ENCODE measurements at places on chromosomes 11 and 22. TPM values are rescaled to one million over a fixed set of nuclear protein-coding genes. Genes with fewer than 3 reads are reported as not detected.

GRCh38 chr11:114348200-114349191, 51.8 kb downstream of the C11orf71 start:
- no peak overlapping the region for H3K4me3 ChIP-seq
- H3K36me3 ChIP-seq = no peaks in the 10 kb centered on the region
- no peak overlapping the region for H3K27ac ChIP-seq
- H3K4me1 ChIP-seq = peaks cover 3% of the 10 kb centered on the region
- DNase-seq = peak; percentile 64

DNA sequence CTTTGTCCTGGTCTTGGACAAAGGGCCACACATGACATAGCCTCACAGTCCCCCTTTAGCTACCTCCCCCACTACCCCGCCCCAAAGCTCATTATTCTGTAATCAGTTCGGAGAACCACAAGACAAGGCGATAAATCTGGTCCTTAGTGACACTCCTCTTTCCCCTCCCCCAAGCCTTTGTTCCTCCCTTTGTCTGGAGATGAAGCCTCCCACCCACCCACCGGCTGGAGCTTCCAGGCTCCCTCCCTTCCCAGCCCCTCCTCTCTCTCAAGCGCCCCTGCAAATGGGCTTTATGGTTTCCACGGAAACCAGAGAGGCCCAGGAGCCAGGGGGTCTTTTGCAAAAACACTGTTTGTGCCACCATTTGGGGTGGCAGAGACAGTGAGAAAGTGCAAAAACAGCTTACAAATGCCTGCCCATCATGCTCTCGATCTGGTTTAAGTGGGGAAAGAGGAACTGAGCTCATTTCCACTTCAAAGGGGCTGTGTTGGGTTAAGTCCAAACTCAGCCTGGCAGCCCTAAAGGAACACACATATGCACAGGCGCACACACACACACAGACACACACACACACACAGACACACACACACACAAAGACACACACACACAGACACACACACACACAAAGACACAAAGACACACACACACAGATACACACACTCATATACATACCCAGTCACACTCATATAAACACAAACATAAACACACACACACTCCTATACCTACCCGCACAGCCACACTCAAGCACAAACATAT, 23.5 kb downstream of the APLNR start:
- no peaks in the 10 kb centered on the region for H3K4me1 ChIP-seq
- H3K36me3 ChIP-seq = no peaks in the 10 kb centered on the region
- peaks cover 9% of the 10 kb centered on the region for H3K27me3 ChIP-seq
- H3K4me3 ChIP-seq = no peak overlapping the region
- H3K27ac ChIP-seq = no peak overlapping the region

DNA sequence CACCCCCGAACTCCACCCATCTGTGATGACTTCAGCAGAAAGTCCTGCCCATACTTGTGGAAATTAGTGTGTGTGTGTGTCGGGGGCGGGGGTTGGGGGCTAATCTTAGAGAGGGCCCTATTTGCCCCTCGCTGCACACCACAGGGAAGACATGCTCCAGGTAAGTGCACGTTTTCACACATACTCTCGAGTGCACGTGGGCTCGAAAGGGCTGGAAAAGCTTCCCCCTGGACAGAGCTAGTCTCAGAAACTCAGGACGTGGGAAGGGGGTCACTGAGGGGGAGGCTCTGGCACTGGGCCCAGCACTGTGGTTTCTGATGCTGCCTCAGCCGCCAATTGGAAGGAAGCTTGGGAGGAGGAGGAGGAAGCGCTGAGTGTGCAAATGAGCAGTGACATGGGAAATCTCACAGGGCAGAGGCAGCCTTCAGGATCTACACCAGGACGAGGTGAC, 40.7 kb upstream of the CD82 start:
- H3K36me3 ChIP-seq = no peaks in the 10 kb centered on the region
- no peak overlapping the region for H3K4me3 ChIP-seq
- no peak overlapping the region for H3K27ac ChIP-seq
- H3K4me1 ChIP-seq = peaks cover 20% of the 10 kb centered on the region

- no peak overlapping the region for H3K27ac ChIP-seq
- H3K4me3 ChIP-seq = no peak overlapping the region
- no peak for DNase-seq
- no peaks in the 10 kb centered on the region for H3K27me3 ChIP-seq
These were observed 9.9 kb upstream of the NUP160 start for GRCh38 chr11:47857892-47858543.

DNA sequence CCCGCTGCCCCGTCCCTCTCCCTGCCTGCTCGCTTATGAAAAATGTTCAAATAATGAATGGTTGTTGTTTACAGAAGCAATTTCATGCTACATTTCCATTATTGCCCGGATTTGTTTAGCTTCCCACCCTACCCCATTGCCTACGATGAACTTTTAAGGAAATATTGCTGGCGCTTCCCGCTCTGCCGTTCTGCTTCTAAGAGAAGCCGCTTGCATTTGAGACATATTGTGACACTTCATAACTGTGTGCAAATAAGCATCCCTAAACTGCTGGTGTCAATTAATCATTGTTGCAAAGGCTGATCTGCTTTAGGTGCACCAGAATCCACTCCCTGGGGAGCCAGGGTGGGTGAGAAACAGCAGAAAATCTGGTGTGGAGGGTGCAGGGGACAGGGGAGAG, 52.3 kb upstream of the LMO1 start:
- no peak for DNase-seq
- H3K27ac ChIP-seq = no peak overlapping the region
- H3K36me3 ChIP-seq = no peaks in the 10 kb centered on the region
- peaks cover 9% of the 10 kb centered on the region for H3K27me3 ChIP-seq
- no peaks in the 10 kb centered on the region for H3K4me1 ChIP-seq
- H3K4me3 ChIP-seq = no peak overlapping the region

RAG2 gene
- not detected for total RNA-seq

All from activated naive CD4-positive, alpha-beta T cell treated with anti-CD3 and anti-CD28 coated beads for 36 hours (primary cell).